ENCODE measurements at places on chromosomes 12 and 14.

DNA sequence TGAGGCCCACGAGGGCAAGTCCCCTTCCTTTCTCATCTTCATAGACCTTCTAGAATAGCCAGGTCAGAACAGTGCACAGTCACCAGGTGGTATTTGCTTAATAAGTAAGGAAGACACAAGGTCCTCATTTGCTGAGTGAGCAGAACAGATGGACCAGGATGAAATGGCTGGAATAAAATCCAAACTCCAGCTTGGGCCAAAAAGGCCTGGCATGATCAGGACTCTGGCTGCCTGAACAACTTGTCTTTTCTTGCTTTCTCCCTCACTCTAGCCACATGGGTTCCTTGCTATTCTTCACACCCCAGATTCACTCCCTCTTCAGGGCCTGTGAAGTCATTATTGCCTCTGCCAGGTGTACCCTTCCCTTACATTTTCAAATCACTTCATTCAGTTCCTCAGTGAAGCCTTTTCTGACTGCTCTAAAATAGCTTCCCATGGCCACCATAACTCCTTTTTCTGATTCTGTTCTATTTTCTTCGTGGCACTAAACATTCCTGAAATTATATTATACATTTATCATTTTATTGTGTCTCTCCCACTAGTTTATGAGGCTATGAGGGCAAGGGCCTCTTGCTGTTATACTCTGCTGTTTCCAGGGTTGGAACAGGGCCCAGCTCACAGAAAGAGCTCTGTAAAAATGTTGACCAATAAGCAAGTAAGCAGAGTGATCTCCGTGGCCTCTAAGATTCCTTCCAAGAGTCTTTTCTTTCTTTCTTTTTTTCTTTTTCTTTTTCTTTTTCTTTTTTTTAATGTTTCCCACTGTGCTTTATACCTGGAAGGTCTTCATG, 150.8 kb downstream of the TTC8 start:
- no peak for DNase-seq

GRCh38 chr12:105337391-105337790, 6.9 kb downstream of the C12orf75 start:
- DNase-seq: no peak

DNA sequence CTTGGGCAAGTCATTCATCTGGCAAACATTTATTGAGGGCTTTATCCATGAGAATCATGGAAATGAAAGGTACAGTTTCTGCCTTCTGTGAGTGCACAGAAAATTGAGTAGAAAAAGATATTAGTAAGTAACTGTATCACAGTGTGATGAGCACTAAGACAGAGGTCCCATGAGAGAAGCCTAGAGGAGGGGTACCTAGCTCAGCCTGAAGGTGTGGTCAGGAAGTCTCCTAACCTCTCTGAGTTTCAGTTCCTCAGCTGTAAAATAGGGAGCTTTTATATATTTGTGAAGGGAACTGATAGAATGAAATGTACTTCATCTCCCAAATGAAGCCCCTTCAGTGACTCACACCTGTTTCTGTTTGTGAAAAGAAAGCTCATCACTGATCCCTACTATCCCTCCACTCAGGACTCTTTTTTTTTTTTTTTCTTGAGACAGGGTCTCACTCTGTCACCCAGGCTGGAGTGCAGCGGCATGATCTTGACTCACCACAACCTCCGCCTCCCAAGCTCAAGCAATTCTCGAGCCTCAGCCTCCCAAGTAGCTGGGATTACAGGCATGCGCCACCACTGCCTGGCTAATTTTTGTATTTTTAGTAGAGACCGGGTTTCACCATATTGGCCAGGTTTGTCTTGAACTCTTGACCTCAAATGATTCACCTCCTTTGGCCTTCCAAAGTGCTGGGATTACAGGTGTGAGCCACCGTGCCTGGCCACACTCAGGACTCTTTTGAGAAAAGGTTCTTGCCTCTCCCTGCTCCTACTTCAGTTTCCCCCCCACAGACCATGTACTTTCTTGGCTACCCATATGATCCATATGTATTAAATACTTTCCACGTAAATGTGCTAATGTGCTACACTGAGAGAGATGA, 93.7 kb upstream of the FUT8 start:
- no peak for DNase-seq

- no peak for DNase-seq
Observed at GRCh38 chr14:35949920-35950513, 123.9 kb downstream of the BRMS1L start.

- no peak for DNase-seq
Observed at GRCh38 chr12:2211119-2211518, 158.3 kb downstream of the CACNA1C start.

DNA sequence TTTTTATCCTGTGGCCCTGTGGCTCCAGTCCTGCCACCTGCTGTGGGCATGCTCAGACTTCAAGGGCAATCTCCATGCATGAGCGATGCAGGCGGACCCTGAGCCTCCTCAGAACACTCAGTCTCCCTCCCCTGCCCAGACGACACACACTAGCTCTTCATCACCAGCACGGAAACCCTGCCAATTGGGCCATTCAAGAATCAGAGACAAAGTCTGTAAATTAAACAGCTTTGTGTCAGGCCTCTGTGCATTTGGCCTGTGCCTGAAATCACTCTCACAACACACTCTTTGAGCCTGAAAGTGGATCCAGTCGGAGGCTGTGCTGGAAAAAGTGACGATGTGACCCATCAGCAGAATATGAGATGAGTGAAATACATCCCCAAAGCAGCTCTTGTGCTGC, 12.5 kb downstream of the POU6F1 start:
- DNase-seq: no peak

DNA sequence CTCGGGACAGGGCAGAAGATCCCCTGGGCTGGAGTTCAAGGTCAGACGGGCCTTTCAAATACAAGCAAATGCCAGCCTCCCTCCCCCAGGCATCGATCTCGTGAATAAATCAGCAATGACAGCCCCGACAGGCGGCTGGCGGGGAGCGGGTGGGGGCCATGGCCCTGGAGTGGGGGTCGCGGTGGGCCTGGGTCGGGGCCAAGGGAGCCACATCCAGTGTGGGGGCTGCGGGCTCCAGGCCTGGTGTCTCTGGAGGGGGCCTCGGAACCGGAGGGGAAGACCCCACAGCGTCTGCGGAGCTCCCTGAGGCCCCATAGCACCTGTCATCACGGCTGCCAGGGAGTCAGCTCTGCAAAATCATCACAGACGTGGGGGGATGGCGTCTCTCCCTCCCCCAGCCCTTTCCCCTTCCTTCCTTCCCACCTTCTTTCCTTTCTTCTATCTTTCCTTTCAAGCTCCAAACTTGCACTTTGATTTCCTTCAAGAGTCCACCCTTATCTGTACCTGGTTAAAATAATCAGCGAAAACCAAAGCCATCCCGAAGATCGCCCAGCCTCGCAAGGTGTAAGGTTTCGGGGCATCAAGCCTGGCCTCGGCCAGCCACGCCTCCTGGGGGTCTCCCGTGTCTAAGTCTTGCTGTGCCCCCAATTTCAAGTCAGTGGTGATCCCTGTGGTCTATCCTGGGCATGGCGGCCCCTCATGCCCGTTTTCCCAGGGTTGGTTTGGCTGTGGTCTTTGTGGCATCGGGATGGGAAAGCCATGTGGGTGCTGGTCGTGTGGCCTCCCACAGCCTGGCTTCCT, 92.1 kb downstream of the NOC4L start:
- no peak for DNase-seq

DNA sequence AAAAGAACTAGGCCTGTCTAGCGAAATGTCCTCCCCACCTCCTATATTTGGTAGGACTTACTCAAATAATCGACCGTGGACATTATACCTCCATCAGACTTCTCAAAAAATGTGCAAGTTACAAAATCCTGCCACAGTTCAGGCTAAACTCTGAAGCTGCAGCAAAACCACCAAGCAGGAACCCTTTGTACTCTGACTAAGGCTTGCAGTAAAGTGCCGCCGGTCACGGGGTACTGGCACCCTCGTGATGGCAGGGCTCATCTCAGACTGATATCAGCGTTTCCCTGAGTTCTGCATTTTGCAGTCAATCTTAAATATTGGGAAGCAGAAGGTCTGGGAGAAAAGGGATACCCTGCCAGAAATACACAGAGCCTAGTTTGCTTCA, 17.1 kb downstream of the SLC11A2 start:
- no peak for DNase-seq

GRCh38 chr14:86088156-86088555, 558.2 kb downstream of the FLRT2 start:
- no peak for DNase-seq

DNA sequence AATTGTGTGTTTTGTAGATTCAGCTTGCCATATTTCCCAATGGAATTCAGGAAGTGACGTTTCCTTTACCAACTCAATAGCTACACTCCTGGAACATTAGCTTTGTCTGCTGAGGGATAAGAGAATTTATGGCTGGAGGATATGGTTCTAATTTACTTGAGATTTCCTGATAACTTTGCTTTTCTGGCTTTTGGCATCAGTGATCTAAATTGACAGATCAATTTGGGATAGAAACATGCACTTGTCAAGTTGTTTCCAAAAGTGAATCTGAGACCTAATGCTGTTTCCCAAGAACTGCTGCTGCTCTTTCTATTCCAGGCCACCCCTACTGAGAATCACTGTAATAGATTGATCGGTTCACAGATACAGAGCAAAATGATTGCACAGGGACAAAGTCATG, 43.2 kb downstream of the MGAT4C start:
- no peak for DNase-seq

Measured in activated CD4-positive, alpha-beta T cell treated with anti-CD3 and anti-CD28 coated beads for 24 hours (primary cell).